Immature natural killer cell (primary cell): ENCODE measurements at places on chromosomes 4 and X. TPM values are rescaled to one million over a fixed set of nuclear protein-coding genes. Genes with fewer than 3 reads are reported as not detected.

DNA sequence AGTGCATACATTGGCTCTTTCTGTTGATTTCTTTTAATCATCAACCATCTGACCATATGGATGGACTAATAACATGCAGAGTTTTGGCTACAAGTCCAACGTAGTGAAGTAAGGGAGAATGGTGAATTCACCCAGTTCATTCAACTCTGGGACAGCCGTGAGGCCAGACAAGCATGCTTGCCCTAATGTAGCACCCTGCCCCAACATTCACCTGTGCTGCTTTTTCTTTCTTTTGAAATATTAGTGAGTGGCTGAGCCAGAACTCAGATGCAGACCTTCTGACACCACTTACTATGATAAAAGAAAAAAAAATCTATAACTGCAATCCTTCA, 17.5 kb downstream of the ARSJ start:
- H3K27ac ChIP-seq = no peak overlapping the region
- no peak for DNase-seq
- H3K27me3 ChIP-seq = peaks cover 1% of the 10 kb centered on the region
- H3K36me3 ChIP-seq = no peaks in the 10 kb centered on the region

- H3K36me3 ChIP-seq = no peaks in the 10 kb centered on the region
- H3K4me1 ChIP-seq = no peaks in the 10 kb centered on the region
- H3K4me3 ChIP-seq = no peak overlapping the region
- DNase-seq = no peak
Measured at GRCh38 chr4:132332932-132333723, 816.0 kb upstream of the PCDH10 start.

Gene GC
- not detected for polyA plus RNA-seq

Gene CXCL13
- polyA plus RNA-seq = not detected

Gene NSUN7
- polyA plus RNA-seq = not detected

Gene KCND1
- polyA plus RNA-seq = not detected
